ENCODE measurements at places on chromosomes 13 and 19. TPM values are rescaled to one million over a fixed set of nuclear protein-coding genes. Genes with fewer than 3 reads are reported as not detected.
A peak's percentile ranks its signal among the peaks of the same experiment; 100 is the strongest.

TRIP10 gene
- total RNA-seq, result 1.7 TPM

BRCA2 gene
- 3.6 TPM for total RNA-seq

PBX4 gene
- 48.8 TPM for total RNA-seq

AMER2 gene
- not detected for total RNA-seq

PEX11G gene
- total RNA-seq, result not detected

CGB3 gene
- not detected for total RNA-seq

ATP8A2 gene
- 0.53 TPM for total RNA-seq

RASGRP4 gene
- not detected for total RNA-seq

CALR3 gene
- not detected for total RNA-seq

SPATA13 gene
- 102 TPM for total RNA-seq

FPR2 gene
- total RNA-seq, result not detected

GRCh38 chr19:58518256-58519086, 1.1 kb downstream of the ZBTB45 start:
- no peak for DNase-seq

DNA sequence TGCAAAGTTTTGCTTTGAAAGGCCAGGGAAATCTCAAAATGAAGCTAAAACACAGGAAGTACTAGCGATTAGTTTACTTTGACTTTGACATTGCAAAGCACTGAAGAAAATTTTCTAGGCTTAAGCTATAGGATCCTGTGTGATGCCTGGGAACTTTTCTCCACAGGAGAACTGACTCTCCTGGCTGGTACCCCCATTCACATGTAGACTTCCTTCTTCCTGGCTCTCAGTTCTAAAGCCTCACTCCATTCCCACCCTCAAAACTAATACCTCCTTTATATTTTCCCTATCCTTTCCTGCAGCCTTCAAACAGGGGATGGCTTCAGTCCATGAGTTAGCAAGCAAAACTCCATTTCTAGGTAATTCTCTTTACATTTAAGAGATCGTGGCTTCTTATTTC, 189.5 kb downstream of the SLITRK1 start:
- DNase-seq, result no peak

- peak; percentile 61 for DNase-seq
Measured at GRCh38 chr19:35142606-35143230, 337 bp upstream of the FXYD7 start.

GRCh38 chr19:45428384-45429231, 4.9 kb upstream of the ERCC1 start:
- DNase-seq, result no peak

- no peak for DNase-seq
Measured at GRCh38 chr13:93824286-93824685, 597.7 kb downstream of the GPC6 start.

DNA sequence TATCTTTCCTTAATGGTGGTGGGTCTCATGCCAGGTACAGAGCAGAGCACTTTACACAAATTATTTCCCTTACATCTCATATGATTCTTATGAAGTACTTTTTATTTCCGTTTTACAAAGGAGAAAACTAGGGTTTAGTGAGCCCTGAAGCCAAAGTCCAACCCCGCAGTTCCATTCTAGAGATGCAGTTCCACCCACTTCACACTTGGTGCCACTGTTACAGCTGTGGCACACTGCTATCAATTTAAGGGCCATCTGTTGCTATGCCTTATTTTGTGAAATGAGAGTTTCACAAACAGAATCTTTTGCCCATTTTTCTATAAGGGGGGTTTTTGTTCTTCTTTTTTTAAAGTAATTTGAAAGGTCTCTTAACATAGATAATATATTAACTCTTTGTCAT, 12.9 kb downstream of the MIPEP start:
- no peak for DNase-seq

DNA sequence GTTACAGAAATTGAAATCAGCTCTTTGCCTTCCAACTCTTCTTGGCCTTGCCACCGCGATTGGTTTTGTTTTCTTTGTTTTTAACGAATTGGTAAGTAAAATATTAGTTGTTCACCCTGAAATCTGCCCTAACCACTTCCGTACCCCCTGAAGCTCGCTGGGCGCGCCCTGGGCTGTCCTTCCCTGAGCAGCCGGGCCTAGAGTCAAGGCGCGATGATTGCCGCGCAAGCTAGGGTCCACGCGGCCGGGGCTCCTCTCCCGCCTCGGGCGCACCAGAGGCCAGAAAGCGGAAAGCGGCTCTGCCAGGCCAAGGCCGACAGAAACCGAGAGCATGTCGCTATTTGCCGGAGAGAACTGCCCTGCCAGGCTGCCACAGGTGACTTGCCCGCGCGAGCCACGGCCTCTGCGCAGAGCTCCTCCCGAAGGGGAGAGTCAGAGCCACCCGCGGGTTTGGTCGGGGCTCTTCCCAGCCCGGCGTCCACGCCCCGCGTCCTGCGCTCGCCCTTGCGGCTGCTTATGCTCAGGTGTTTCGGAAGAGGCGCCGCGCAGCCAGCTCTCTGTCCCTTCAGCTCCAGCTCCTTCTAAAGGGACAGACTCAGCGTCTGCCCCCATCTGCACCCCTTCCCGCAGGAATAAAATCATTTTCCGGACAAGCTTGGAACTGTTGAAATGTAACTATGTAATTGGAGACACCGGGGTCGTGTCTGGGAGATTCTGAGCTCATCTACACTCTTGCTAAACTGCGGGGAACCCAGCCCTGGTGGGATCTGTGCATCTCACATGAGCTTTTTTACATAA, 6.6 kb upstream of the CDX2 start:
- no peak for DNase-seq

DNA sequence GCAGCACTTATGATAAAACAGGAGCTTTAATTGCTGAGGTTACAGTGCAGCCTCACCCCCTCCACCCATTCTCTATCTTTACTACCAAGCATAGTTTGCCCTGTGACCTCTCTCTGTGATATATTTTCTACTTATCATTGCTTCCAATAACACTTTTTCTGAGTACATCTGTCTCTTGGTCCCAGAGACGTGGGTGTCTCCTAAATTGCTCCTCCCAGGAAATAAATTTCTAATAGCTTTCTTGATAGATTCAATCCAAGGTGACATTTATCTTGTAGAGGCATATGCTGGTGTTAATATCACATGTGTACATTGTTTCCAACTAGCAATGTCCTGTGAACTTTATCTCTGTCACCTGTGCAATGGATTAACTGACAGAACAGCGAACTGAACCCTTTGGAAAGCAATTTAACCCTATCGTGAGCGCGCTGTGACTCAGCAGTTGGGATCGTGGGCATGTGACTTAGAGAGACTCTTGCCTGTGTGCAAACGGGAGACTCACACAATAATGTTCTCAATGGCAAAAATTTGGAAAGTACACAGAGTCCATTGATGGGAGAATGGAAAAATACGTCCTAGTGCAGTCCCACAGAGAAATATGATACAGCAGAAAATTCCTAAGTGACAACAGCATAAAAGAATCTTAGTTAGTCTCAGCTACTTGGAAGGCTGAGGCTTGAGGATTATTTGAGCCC, 7.0 kb upstream of the MAP2K2 start:
- DNase-seq, result no peak

DNA sequence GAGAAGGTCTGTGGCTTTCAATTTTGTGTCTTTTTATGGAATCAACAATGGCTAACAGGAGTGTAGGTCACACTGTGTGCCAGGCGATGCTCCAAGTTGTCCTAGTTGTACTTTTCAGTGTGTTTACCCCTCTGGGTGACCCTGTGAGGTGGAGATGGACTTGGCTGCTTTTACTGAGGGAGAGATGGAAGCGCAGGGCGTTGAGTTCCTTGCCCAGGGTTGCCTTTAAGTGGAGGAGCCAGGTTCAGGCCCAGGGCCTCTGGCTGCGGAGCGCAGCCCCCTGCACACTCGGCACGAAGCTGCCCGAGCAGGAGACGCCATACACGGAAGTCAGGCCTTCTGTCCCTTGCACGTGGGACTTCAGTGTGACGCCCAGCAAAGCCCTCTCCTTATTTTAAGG, 112.8 kb downstream of the RAB20 start:
- no peak for DNase-seq
